ENCODE measurements at places on chromosomes 5 and 9.

DNA sequence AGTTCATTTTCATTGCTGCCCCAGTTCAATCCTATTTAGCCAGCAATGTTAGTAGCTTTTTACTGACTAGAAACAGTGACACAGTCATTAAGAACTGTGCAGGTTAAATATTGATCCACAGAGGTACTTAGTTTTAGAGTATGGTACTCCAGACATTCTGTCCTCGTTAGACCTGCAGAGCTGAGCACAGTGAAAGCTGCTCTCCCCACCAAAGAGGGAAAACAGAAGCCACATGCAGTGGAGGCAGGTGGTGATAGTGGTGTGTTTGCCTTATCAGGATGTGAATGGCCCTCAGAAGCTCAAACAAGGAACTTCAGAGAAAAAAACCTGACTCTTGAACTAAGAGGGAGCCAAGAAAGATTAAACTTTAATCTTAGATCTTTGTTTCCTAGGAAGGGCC is 75.5 kb downstream of the UNC13B start:
- DNase-seq: no peak

DNA sequence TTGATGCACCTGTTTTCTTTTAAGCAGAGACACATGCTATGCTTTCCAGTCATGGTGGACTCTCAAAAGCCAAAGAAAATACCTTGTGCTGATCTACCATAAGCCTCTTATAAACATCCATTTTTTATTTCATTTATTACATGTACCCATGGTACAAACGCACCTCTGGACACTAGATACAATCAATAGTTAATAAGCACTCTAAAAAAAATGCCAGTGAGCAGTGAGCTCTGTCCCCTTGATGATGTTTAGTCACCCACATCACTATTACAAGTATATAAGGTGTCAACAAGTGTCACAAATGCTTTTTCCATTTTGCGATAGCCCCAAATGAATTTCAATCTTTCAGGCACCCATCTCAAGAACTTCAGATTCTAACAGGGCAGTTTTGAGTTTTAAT is 5.9 kb downstream of the KLF4 start:
- DNase-seq: no peak

DNA sequence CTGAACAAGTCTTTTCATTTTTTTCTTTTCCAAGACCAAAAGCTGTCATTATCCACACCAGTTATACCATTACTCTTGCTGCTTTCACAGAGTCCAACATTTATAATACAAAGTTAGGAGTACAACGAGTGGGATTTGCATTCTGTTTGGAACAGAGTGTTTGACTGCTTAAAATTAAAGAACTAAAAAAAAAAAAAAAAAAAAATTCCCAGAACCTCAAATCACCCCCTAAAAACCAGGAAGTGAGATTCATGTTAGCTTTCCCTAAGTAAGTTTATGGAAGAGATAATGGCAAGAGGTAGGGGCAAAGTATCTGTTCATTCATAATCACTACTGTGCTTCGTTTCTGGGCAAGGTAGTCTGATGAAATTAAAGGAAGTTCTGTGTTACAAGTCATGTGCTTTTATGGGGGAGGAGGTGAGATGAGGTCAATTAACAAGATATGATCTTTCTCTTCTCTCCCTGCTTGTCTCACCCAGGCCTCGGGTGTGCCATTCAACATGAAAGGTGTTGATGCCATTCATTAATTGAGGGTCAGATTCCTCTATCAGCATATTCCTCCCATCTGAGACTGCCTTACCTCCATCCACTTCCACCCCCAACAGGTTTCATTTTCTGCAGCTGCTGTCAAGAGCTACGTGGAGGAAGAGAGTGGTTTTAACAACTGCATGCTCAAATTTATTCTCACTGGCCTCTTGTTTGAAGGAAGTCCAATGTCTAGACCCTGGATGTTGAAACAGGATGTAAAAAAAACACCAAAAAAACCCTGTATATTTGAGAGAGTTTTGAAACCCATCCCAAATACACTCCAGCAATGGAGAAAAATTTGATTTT is 58.1 kb downstream of the MARCHF3 start:
- DNase-seq: peak; percentile 60

GRCh38 chr5:65209341-65209740 is 272.4 kb downstream of the ADAMTS6 start:
- no peak for DNase-seq

- DNase-seq: no peak
Observed at GRCh38 chr9:8684978-8685708, 885.6 kb upstream of the DMAC1 start.

- DNase-seq: no peak
Observed at GRCh38 chr5:64184832-64185231, 19.2 kb downstream of the RNF180 start.

DNA sequence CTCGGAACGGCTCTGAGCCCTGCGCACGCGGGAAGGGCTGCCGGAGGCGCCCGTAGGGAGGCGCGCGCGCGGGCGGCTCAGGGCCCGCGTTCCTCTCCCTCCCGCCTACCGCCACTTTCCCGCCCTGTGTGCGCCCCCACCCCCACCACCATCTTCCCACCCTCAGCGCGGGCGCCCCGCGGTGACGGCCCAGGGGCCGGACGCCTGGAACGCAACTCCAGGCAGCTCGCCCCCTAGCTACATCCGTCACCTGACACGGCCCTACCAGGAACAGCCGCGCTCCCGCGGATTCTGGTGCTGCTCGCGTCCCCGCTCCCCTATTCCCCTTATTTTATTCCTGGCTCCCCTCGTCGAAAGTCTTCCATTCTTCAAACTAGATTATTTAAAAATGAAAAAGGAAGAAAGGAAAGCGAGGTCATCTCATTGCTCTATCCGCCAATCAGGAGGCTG is at the start of gene CDKN2B-AS1:
CDKN2B-AS1 (plus strand) TSS at position 236 of the 450 bp plus-strand sequence.
- peak; percentile 73 for DNase-seq

DNA sequence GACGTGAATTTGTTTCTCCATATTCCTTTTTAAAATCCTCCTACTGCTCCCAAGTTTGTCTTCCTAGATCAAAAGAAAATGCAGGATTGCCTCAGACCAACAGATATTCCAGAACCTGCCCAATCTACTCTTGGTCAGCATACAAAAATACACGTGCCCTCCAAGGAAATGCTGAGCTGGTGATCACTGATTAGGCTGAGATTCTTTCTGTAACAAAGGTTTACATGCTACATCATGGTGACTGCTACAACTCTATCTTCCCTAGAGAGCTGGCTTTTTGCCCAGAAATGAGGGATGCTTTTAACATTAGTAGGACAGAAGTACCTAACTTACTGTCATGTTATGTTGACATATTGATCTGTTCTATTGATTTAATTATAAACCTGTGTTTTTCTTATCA is 35.5 kb downstream of the OR2Y1 start:
- DNase-seq: no peak

DNA sequence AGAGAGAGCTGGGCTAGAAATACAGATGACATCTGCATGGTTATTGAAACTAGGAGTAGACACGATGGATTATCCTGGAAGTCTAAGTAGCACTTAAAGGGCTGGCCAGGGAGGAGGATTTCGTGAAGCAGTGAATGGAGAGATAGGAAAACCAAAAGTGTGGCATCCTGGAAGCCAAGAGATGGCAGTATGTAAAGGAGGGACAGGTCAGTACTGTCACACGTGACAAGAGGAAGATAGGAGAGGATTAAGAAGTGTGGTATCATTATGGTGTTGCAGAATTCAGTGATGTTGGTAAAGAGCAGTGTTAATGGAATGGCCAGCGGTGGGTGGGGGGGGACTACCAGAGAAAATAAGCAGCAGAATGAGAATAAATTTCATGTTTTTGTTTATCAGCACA is 11.7 kb downstream of the RAD23B start:
- DNase-seq: no peak

- peak; percentile 47 for DNase-seq
Observed at GRCh38 chr9:95171001-95171400, 146.5 kb downstream of the FANCC start.

- no peak for DNase-seq
Observed at GRCh38 chr9:36897019-36897418, 137.0 kb downstream of the PAX5 start.

GRCh38 chr5:179893076-179893957 is 14.4 kb downstream of the TBC1D9B start:
- DNase-seq: no peak

DNA sequence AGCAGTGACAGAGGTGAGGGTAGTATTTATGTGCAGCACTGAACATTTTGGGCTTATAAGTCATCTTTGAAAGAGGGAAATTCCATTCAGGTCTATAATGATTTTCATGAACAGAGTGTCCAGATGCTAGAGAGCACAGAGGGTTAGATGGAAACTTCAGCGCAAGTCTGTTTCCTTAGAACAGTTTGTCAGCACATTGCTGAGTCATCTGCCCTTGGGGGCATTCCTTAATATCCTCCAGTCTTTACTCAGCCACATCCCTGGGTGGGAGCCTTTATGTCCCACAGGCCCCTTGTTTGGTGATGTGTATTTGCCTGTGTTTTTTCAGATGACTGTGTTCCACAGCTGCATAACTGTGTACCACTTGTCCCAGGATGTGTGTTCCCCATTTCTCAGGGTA is 138.5 kb upstream of the S1PR3 start:
- DNase-seq: no peak

GRCh38 chr5:9537223-9538141 is 8.4 kb downstream of the SEMA5A start:
- no peak for DNase-seq

GRCh38 chr5:139368613-139369012 is 14.5 kb downstream of the SLC23A1 start:
- DNase-seq: no peak

- no peak for DNase-seq
Observed at GRCh38 chr5:112878760-112879159, 17.7 kb downstream of the SRP19 start.

- DNase-seq: no peak
Observed at GRCh38 chr9:133538176-133538575, 3.7 kb downstream of the ADAMTSL2 start.

GRCh38 chr5:52738095-52738506 is 49.6 kb upstream of the ITGA1 start:
- no peak for DNase-seq

GRCh38 chr5:43154469-43154868 is 33.8 kb downstream of the ZNF131 start:
- no peak for DNase-seq

GRCh38 chr5:122371511-122372151 is 59.6 kb downstream of the SNCAIP start:
- no peak for DNase-seq

GRCh38 chr9:127311239-127311741 is 46.7 kb downstream of the GARNL3 start:
- DNase-seq: peak; percentile 20

DNA sequence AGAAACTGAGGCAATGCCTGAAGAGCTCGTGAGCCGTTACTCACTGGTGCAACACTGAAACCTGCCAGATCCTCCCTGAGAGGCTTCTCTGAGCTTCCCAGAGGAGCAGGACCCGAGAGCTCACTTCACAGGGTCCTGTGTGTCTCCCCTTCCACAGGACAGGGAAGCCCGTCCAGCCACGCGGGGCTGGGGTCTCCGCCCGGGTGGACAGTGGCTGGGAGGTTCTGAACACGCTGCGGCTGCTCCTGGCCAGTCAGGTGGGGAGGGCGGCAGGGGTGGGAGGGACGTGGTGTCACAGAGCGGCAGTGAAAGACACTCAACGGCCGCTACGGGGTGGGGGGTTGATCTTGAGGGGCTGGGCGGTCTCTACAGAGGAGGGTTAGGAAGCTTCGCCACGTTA is 290 bp upstream of the ZDHHC11 start:
- no peak for DNase-seq

DNA sequence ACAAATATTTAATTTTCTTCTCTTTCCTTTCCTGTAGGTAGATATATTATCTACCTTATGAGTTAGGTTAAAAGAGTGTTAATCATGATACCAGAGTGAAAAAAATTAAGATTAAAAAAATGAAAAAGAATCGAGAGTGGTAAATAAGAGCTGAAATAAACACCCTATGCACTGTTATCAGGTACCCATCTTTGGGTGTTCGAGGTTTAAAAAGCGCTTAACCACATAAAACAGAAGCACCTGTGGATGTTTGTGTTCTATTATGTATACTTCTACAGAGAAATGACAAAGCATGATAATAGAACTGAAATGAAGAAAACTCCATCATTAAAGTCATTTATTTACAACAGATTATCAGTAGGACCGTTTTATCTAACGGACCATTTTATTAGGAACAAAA is 25.7 kb upstream of the GCNT4 start:
- no peak for DNase-seq

DNA sequence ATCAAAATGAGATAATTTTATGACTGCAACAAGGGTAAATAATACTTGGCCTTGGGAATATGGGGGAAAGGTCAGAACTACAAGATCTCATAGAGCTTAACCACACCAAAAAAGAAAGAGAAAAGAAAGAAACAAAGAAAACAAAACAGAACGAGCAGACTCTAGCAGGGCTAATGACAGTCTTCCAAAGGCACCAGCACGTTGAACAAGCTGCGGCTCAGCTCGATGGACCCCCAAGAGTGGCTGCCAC is 689 bp downstream of the AK3 start:
- DNase-seq: no peak

- DNase-seq: no peak
Observed at GRCh38 chr9:136624184-136624951, 38.3 kb upstream of the EGFL7 start.

All from GM13977 (cell line).